ENCODE measurements at places on chromosomes 12 and 14.

DNA sequence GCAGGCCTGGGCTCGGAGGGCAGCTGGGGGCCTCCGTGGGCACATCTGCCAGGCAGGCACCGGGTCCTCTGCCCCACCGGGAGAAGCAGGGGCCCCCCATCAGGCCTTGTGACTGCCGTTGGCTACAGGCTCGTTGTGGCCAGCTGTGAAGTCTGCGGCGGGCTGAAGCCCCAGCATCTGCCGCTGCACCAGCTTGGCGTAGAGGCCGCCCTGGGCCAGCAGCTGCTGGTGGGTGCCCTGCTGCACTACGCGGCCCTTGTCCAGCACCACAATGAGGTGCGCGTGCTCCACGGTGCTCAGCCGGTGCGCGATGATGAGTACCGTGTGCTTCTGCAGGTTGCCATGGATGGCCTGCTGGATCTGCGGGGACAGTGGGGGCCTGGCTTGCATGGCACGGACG is 33.9 kb upstream of the VPS37B start:
- no peak for DNase-seq

GRCh38 chr12:77685112-77685511 is 145.6 kb upstream of the NAV3 start:
- DNase-seq, result no peak

DNA sequence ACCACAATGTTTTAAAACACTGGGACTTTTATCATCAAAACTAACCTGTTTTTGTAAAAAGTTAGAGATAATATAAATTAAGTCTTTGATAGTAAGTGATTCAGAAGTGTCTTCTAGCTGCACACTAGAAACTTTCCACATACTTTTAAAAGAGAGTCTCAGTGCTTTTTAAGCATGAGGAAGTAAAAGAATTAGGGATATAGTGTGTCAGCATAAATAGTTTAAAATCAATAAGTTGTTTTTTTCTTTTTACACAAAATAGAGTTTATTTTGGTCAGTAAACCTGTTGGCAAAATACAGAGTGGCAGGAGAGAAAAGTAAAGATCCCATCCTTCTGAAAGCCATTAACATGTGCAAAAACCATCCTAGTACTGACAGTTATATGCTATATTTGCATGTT is 1.7 kb downstream of the DNM1L start:
- DNase-seq, result no peak

- no peak for DNase-seq
Measured at GRCh38 chr12:99609455-99610181, 37.9 kb upstream of the GARIN6 start.

DNA sequence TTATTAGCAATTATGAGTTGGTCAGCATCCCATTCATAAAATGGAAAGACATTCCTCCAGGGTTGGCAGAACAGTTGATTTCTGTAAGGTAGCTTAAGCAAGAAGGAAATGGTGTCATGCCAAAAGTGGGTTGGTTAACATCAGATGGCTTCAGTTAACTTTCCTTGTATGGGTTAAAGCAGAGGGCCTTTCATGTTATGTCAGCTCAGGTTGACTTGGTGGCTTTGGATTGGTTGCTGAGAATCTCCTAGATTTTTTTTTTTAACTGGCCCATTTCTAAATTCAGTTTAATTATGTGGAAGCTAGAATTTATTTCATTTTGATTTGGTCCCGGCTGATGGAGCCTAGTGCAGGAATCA is 87.8 kb downstream of the BBS10 start:
- no peak for DNase-seq

GRCh38 chr12:22738945-22739344 is 114.0 kb downstream of the ETNK1 start:
- no peak for DNase-seq

DNA sequence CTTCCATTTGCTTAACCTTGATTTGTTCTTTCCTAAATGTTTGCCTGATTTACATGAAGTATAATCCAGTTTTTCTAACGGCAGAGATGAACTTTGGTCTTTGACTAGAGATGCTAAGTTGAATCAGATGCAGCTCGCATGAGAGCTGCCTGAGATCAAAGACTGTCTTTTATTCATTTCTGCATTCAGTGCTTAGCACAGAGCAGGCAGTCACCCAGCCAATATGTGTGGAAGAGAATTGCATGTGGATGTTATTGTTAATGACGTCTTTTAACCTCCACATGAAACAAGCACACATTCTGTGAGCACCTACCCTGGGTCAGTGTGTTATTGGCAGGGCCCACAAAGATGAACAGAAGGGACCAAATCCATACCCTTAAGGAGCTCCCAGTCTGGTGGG is 99.2 kb downstream of the SLC5A8 start:
- DNase-seq, result no peak

DNA sequence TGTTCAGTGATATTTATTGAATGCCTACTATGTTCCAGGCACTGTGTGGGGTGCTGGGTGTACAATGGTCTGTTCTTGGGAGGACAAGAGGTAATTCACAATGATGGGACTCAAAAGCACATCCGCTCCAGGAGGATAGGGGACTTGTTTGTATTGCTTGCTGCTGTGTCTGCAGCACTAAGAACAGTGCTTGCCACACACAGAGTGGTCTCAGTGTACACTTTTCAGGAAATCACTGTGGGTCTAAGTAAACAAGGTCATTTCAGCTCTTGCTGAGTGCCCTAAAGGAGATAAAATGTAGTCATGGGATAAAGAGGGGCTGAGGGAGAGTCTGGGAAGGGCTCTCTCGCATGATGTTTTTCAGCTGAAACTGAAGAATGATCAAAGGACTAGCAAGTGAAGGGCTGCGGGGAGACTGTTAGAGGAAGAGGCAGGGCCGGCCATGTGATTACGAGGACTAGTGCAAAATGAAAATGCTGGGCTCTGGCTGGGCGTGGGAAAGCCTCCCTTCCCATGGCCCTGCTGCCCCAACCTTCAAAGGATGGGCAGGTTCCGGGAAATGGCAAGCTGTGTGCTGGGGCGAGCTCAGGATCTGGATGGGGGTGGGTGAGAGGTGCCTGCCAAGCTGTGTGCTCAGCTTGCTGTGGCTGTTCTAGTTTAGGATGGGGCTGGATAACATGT is 39.1 kb downstream of the ADCK1 start:
- DNase-seq, result no peak

DNA sequence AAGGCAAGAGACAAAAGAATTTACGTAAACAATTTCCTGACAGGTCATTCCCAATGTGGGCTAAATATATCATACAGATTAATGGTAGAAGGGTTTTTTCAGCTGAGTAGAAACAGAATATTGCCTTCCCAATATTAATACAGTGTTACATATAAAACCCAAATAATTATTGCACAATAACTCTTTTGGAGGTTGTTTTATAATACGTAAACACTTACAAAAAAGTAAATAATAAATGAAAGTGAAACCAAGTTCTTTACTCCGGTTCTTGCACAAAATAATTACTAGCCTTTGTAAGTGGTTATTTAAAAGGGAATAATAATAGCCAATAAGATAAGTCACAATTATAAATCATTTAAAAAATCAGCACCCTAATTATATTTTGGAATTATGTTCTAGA is 118.6 kb upstream of the SSTR1 start:
- no peak for DNase-seq

- no peak for DNase-seq
Measured at GRCh38 chr12:116539361-116539771, 19.8 kb upstream of the MAP1LC3B2 start.

GRCh38 chr12:9961106-9961505 is 10.1 kb upstream of the CLEC12A start:
- no peak for DNase-seq

DNA sequence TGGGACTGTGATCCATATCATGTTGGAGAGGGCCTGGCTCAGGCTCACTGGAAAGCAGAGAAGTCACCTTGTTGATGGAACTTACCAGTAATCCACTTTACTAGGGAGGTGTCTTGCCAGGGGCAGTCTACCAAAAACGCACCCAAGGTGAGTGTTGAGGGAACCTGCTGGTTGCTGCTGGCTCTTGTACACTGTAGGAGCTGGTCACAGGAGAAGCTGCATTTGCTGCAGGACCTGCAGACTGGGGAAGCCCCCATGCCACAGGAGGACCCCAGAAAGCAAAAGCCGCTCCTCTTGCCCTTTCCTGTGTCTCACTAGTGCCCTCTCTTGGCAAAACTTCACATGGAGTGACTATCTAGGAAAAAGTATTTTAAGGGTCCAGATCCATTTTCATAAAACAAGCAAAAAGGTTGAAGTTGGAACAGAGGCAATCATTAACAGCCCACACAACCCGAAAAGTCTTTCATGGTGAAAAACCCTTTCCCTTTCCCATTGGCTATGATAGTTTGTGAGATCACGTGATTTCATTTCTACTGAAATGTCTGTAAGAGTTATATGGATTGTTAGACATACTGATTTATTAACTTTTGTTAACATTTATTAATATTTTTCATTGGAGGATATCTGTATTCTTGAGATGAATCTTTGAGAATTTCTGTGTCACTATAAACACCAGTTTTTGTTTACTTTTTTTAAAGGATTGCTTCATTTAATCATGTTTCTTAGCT is 59.2 kb downstream of the RASSF8 start:
- no peak for DNase-seq

GRCh38 chr14:52430474-52430873 is 116.4 kb downstream of the PTGER2 start:
- no peak for DNase-seq

DNA sequence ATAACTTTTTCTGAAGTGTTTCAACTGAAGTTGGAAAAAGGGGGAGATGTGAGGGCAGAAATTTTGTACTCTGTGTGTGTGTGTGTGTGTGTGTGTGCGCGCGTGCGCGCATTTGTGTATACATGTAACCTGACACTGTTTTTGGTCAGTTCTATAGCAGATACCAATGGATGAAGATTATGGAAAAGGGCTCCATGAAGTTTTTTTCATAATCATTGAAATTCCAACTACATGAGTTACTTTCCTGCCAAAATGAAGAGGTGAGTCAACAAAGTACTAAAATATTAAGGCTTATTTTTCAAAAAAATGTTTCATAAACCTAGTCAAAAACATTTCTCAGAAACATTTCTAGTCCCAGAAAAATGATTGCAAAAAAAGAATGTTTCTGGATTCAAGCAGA is 25.7 kb upstream of the CERS5 start:
- no peak for DNase-seq

DNA sequence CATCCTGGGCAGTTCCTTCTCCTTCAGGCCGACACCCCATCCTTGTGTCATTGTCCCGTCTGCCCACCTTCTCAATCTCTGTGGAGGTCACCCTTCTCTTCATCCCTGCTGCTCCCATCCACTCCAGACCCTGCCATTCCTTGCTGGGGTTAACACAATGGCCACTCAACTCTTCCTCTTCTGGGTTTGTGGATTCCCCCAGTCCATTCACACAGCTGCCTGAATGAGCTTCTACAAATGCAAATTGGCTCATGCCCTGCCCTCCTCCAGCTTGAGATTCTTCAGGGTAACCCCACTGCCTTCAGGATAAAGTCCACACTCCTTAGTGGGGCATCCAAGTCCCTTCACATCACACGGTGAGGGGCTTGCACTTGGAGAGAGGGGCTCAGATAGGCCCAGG is 17.2 kb upstream of the PRMT8 start:
- no peak for DNase-seq

DNA sequence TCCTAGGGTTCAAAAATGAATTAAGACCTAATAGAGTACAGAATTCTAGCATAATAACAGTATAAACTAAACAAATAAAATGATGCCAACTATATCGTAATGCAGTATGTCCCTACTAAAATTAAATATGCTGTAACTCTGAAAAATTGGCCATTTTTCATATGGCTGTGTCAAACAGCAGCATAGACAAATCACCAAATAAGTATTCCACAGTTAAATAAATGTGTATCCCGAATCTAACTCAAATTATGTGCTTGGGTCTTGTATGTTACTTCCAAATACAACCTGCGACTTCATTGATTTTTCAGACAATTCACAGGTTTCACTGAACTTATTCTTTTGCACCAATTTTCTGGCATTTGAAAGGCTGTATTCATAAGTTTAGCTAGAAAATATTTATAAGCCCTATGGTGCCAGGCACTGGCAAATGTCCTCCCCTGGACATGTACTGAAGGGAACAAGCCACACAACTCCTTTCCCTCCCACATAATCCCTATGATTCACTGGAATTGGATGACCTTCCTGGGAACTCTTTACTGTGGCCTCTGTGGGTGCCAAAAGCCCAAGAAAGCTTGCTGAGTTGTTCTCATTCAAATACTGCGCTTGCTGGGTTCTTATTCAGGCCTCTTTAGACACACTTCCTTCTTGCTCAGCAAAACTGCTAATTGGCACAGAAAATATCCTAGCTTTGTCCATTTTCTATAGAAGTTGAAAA is 108.8 kb downstream of the KITLG start:
- DNase-seq, result no peak

DNA sequence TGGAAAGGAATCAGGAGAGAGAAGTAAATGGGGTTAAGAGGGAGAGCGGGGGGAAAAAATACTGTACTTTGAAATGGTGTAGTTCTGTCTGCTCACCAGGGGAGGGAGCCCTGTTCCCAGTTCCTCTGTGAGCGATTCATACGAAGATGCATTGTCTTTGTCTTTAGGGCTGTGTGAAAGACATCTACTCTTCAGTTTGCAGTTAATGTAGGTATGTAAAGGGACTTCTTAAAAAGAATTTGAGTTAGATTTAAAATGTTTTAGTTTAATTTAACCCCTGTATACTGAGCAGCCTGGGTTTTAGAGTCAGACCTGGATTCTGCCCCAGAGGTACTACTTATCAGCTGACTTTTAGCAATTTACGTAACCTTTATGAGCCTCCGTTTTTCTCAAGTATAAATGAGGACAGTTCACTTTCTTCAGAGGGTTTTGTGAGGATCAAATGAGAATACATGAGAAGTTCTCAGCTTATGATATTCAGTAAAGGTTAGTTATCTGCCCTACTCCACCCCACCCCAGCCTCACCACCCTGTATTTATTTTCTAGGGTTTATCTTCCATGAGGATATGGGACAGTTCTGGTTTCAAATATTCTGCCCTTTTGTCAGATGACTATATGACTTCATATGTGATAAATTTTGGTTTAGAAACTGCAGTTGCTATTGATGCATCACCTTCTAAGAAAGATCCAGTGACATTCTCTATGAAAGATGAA is 82.5 kb upstream of the EVL start:
- DNase-seq, result peak; percentile 27

DNA sequence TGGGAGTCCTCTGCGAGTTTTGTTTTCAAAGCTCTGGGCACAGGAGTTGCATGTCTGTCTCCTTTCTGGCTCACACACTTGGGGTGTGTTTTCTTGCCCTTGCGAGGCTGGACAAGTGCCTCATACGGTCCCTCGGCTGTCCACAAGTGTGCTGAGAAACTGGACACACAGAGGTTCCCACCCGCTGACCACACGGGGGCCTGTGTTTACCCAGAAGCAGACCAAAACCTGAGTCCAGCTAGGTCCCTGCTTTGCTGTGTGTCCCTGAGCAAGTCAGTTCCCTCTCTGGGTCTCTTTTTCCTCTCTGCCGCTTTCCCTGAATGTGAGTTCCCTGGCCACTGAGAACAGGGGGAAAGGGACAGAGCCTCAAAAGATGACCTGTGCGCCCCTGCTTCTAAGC is 678 bp upstream of the OAS2 start:
- DNase-seq, result no peak

GRCh38 chr14:61218157-61218556 is 63.0 kb downstream of the TMEM30B start:
- no peak for DNase-seq
